Effector CD8-positive, alpha-beta T cell (primary cell): ENCODE measurements at places on chromosomes 6 and 20.

DNA sequence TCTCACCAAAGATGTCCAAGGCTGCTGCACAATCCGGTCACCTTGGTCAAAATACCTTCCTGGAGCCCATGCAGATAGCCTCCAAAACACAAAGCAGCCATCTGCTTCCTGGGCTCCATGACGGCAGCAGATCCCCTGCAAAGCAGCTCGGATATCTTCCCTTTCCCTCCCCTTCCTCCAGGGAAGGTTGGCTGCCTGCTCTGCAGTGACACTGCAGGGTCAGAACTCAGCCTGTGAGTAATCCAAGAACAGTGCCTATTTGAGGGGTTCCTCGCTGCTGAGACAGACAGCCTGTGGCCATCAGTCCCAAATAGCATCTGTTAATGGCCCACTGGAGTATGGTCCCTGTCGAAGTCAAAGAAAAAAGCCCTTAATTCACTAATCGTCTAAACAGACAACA lies 270.8 kb downstream of the PREX1 start:
- DNase-seq: no peak

- DNase-seq: no peak
These were observed 46.5 kb upstream of the SNAP25 start for GRCh38 chr20:10171864-10172751.

DNA sequence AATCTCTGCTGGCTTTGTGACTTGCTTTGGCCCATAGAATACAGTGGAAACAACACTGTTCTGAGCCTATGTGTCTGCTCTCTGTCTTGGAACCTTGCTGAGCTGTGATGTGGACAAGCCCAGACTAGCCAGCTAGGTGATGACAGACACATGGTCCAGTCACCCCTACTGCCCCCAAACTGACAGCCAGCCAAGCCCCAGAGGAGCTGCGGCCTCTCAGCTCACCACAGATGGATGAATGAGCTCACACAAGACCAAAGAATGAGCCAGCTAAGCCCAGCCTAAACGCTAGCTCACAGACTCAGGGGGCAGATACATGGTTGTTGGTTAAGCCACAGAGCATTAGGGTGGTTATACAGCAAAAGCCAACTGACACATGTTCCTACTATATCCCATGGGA lies 4.1 kb downstream of the AARS2 start:
- no peak for DNase-seq

GRCh38 chr6:143505111-143505510 lies 6.4 kb downstream of the FUCA2 start:
- no peak for DNase-seq

DNA sequence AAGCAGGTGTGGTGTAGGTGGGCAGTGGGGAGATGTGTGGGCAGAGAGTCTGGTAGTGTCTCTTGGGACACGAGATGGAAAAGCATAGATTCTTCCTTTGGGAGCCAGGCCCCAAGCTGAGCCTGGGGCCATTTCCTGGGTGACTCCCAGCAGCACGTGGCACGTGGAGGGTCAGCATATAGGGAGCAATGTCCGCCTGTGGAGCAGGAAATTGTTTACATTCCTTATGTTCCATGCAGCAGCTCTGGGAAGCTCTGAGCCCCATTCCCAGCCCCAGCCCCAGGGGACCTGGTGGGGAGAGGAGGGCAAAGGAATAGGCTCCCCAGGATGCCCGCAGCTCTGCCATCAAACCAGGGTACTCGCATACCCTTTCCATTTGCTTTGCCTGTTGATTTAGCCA lies 57.6 kb downstream of the DAAM2 start:
- no peak for DNase-seq

GRCh38 chr6:113190170-113190569 lies 667.0 kb upstream of the MARCKS start:
- no peak for DNase-seq

DNA sequence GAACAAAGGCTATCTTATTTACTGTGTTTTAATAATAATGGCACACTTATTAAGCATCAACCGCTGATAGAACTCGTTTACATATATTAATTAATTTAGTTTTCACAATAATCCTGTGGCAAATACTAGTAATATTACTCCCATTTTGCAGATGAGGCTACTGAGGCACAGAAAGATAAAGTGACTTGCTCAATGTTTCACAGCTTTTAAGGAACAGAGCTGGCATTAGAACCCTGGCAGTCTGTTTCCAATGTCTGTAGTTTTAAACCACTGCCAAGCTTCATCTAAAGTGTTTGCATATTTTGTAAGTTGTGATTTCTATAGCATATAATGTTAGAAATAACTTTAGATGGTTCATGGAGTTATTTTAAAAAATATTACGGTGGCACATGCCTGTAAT lies 38.4 kb upstream of the LRRC1 start:
- no peak for DNase-seq

GRCh38 chr20:4905195-4905594 lies 96.1 kb downstream of the SLC23A2 start:
- DNase-seq: no peak

- no peak for DNase-seq
These were observed 3.9 kb upstream of the TRIM39 start for GRCh38 chr6:30322527-30323501.

- no peak for DNase-seq
These were observed 6.5 kb downstream of the EYS start for GRCh38 chr6:65700561-65700960.

DNA sequence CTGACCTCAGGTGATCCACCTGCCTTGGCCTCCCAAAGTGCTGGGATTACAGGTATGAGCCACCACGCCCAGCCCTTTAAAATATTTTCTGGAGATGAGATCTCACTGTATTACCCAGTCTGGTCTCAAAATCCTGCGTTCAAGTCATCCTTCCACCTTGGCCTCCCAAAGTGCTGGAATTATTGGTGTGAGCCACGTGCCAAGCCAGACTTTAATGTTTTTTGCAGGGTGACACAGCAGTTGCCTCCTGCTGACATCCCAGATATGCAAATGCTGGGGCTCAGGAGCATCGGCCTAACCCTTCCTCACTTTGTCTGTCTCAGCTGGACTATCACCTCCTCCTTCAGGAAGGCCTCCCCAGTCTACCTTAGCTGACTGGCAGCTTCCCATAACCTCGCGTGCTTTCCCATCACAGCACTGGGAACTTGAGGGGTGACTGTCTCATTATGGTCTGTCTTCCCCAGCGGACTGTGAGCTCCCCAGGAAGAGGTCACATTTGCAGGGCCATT lies 14.3 kb upstream of the ID1 start:
- DNase-seq: no peak

GRCh38 chr6:113635222-113635986 lies 221.7 kb upstream of the MARCKS start:
- no peak for DNase-seq

GRCh38 chr20:46322641-46323040 lies 14.3 kb upstream of the CDH22 start:
- no peak for DNase-seq

GRCh38 chr20:6295867-6296256 lies 173.0 kb upstream of the FERMT1 start:
- no peak for DNase-seq

DNA sequence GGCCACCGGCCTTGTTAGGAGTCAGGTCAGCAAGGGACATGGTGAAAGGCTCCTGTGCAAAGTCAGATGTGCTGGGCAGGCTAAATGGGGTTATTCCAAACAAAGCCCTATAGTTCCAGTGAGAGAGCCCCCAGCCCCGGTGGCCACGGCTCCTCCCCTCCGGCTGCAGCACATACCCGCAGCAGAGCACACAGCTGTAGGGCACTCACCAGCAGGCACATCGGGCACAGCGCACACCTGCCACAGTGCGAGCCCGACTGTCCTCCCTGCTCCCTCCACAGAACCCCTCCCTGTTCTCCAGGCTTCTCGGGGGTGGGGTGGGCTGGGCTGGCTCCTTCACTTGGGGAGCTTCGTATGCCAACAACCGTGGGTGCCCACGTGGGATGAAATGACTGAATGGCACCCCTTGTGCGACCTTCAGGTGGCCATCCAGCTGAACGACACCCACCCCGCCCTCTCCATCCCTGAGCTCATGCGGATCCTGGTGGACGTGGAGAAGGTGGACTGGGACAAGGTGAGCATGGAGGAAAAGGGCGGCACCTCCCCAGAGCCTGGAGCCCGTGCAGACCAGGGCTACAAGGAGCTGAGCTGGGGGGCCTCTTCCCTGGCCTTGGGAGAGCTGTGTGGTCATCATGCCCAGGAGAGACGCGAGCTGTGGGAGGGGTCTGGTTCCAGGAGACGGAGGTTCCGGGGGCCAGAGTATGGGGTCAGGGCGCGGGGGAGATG lies 30.9 kb downstream of the PYGB start:
- DNase-seq: no peak

GRCh38 chr6:16729744-16730143 lies 31.5 kb downstream of the ATXN1 start:
- no peak for DNase-seq

GRCh38 chr20:12354725-12355124 lies 437.0 kb downstream of the BTBD3 start:
- no peak for DNase-seq

GRCh38 chr20:63819224-63819921 lies 11.7 kb downstream of the ZBTB46 start:
- DNase-seq: no peak

- no peak for DNase-seq
These were observed 10.9 kb downstream of the ITPR3 start for GRCh38 chr6:33631971-33632557.

DNA sequence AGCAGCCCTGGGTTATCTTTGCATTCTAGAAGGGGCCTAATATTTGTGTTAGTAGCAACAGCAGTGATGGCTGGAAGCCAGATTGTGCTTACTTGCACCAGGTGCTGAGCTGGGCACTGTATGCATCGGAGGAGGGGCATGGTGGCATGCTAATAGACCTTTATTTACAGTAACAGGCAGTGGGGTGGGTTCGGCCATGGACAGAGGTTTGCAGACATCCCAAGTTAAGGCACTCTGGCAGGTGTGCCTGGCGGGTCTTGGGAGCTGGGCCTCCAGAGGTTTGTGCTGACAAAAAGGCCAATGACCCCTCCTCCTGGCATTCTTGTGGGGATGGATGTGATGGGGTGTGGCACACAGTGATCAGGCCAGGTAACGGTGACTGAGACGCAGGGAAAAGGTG lies 39.0 kb upstream of the CD93 start:
- no peak for DNase-seq

- no peak for DNase-seq
These were observed 27.1 kb downstream of the PPP1R3G start for GRCh38 chr6:5112066-5112799.
